Thoracic aorta (tissue), 2 donors: ENCODE measurements at places on chromosomes 1 and 21. TPM values are rescaled to one million over a fixed set of nuclear protein-coding genes. Genes with fewer than 3 reads are reported as not detected.

Gene DYRK3
- 6.8 TPM for total RNA-seq

Gene S100PBP
- total RNA-seq = 44.3 TPM

Gene VSIG8
- not detected for total RNA-seq

Gene WNT2B
- 15.4 TPM for total RNA-seq

Gene ALPL
- 3.7 TPM for total RNA-seq

Gene TRAPPC3
- 92.3 TPM for total RNA-seq

Gene C1orf105
- not detected for total RNA-seq

Gene HORMAD1
- total RNA-seq = not detected

Gene RCC1
- total RNA-seq = 10.1 TPM
